ENCODE measurements at places on chromosomes 1 and 21. TPM values are rescaled to one million over a fixed set of nuclear protein-coding genes. Genes with fewer than 3 reads are reported as not detected.

Gene PAX7
- not detected for total RNA-seq

Gene SPRR4
- total RNA-seq: not detected

Gene SLC39A1
- total RNA-seq: 65.5 TPM

DNA sequence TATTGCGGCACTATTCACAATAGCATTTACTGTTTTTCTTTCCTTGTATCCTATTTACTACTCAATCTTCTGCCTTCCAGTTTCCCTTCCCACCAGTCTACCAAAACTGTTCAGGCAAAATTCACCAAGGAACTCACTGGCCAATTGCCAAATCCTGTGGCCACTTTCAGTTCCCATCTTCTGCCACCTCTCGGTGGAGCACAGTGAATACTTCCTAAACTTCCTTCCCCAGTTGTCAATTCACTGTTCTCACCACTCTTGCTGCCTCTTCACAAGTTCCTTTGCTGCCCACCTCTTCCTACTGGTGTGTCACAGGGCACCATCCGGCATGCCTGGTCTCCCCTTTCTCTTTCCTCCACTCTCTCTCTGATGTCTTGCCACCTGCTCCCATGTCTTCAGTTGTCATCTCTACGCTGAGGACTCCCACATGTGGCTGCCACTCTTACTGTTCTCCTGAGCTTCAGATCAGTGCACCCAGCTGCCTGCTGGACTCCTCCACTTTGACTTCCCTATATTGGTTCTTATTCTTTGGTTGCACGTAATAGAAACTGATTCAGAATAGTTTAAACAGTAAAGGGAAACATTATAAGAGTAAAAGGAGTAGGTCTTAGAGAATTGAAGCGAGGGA is 114.4 kb downstream of the PIK3R3 start:
- no peak for DNase-seq

DNA sequence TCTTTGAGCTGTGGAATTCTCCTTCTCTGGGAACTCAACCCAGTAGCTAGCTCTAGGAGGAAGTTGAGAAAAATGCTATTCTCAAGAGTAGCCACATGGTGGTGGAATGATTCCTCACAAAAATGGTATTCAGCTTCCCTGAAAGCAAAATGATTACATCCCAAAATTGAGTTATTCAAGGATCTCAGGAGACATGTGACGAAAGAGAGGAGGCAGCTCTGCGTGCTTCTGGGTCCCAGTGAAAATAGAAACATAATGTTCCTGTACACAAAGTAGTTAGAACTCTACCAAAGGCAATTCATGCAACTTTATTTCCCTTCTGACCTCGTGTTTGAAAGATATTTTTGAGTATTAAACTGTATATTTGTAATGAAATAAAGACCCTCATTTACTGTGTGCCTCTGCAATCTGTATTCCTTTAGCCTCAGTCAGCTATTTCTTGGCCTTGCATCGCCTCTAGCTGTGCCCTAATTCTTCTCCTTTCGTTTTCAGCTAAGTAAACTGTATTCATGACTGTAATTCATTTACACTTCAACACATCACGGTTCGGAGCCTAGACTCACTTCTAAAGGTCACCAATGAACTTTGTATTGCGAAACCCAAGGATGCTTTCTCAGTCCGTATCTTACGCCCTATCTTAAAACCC is 167.3 kb downstream of the FASLG start:
- DNase-seq: no peak

DNA sequence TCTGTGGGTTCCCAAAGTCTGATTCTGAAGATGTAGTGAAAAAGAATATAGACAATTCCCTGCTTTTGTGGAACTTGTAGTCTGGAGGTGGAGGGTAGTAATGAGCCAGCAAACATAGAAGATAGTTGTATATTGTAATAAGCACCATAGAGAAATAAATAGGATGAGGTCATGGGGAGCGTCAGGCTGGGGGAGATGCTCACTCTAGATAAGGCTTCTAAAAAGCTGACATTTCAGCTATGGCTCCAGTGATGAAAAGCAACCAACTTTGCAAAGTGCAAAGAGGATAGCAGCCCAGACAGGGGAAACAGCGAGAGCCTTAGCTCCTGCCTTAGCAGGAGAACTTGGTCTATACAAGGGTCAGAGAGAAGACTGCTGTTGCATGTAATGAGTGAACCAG is 98.0 kb upstream of the RALGPS2 start:
- no peak for DNase-seq
